Cortex of kidney (tissue), 1 donor: ENCODE measurements at places on chromosomes 7 and 10.

DNA sequence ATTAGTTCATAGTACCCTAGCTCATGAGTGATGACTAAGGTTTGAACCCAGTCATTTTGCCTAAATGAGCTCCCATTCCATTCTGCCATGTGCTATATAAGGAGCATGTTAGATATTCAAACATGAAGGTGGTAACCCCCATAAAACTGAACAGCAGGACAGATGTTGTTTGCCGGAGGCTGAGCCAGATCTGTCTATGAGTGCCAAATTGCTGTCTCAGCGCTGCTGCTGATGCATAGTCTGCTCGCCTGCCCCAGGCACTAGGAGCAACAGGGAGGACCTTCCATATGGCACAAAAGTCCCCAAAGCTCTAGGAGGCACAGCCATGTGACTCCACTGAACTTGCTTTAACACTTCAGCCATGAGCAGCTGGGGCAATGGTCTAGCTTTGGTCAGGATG is 466.0 kb upstream of the GHITM start:
- no peak for DNase-seq

- DNase-seq: no peak
These were observed 30.4 kb downstream of the TMEM270 start for GRCh38 chr7:73891178-73891885.

- no peak for DNase-seq
These were observed 109.6 kb upstream of the MTPN start for GRCh38 chr7:136086712-136087111.

GRCh38 chr10:108982159-108982558 is 941.2 kb downstream of the XPNPEP1 start:
- DNase-seq: no peak

GRCh38 chr7:143199040-143199439 is 15.8 kb downstream of the TAS2R39 start:
- no peak for DNase-seq

DNA sequence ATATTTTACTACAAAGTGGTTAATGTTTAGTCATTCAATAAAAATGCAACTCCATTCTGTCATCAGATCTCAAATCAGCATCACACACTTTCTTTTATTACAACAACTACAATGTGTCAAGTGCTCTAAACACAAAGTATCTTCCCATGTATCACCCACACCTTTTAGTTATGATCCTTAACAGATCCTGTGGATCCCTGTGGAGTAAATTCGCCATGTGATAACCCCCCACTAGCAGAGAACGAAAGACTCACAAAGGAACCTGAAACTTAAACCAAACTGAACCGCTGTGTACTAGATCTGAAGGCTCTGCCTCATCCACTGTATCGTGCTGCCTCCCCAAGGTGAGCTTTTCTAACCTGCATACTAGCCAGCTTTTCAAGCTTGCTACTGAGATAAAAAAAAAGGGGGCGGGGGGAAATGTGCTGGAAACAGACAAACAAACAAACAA is 1.7 kb downstream of the DPY19L1 start:
- DNase-seq: no peak

GRCh38 chr10:48194830-48195229 is 79.7 kb downstream of the FRMPD2 start:
- no peak for DNase-seq

GRCh38 chr10:44316187-44316921 is 68.5 kb downstream of the CXCL12 start:
- DNase-seq: no peak

- DNase-seq: no peak
These were observed 32.4 kb upstream of the RET start for GRCh38 chr10:43044448-43044921.

- DNase-seq: no peak
These were observed 1111.6 kb upstream of the SORCS1 start for GRCh38 chr10:108275895-108276685.

- no peak for DNase-seq
These were observed 18.6 kb upstream of the ZNF32 start for GRCh38 chr10:43667317-43667731.

GRCh38 chr10:16527452-16527851 is 5.8 kb upstream of the C1QL3 start:
- DNase-seq: no peak

DNA sequence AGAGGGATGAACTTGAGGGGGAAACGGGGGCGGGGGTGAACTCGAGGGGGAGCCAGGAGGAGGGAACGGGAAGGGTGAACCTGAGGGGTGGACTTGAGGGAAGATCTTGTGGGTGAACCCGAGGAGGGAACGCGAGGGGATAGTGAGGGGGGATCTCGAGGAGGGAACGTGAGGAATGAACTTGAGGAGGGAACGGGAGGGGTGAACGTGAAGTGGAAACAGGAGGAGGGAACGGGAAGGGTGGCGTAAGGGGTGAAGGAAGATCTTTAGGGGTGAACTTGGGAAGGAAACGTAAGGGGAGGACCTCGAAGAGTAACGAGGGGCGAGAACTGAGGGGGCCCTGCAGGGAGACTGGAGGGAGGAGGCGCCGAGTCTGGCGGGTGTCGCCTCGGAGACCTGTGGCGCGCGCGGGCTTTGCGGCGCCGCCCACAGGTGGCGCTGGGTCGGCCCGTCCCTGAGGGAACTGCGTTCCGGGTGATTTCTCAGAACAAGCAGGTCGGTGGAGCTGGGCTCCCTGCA is 651 bp downstream of the MYO3A start:
- DNase-seq: no peak

GRCh38 chr10:125878957-125879835 is 1.9 kb downstream of the DHX32 start:
- no peak for DNase-seq

DNA sequence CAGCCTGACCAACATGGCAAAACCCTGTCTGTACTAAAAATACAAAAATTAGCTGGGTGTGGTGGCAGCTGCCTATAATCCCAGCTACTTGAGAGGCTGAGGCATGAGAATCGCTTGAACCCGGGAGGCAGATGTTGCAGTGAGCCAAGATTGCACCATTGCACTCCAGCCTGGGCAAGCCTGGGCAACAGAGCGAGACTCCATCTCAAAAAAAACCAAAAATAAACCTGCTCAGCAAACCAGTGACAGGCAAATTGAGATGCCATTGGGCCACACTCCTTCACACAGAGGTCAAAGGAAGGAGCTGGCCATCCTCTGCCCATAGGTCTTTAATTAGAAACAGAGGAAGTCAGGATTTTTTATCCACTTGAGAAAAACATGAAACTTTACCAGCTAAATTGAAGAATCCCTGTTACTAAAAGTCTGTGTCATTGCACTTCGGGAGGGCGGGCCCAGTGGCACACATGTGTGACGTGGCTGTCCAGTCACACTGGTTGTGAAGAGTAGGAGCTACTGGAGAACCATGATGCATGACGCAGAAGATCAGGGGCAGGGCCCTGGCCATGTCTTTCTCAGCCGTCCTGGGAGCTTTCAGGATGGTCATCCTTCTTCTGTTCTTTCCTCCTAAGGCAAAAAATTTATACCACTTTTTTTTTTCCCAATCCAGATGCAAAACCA is 118.3 kb upstream of the ZNF438 start:
- no peak for DNase-seq
